ENCODE measurements at places on chromosomes 1 and 21.

GRCh38 chr1:234869182-234870019 is 259.2 kb downstream of the TOMM20 start:
- no peak for DNase-seq

GRCh38 chr1:18794051-18794450 is 65.4 kb downstream of the TAS1R2 start:
- no peak for DNase-seq

GRCh38 chr21:42343963-42344510 is 6.8 kb downstream of the TFF2 start:
- no peak for DNase-seq

DNA sequence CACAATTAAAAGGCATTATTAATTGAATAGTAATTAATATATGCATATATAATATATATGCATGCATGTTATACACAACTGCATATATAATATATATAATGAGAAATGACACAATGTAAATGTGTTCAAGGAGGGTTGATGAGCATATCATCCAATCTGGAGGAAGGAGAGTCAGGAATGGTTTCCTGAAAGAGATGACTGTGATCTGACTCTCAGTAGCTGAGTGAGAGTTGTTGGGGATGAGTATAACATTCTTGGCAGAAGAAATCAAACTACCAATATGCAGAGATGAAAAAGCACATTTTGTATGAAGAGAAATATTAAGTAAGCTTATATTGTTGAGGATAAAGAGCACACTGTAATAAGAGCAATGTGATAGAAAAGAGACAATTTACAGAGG is 37.3 kb downstream of the F13B start:
- no peak for DNase-seq

DNA sequence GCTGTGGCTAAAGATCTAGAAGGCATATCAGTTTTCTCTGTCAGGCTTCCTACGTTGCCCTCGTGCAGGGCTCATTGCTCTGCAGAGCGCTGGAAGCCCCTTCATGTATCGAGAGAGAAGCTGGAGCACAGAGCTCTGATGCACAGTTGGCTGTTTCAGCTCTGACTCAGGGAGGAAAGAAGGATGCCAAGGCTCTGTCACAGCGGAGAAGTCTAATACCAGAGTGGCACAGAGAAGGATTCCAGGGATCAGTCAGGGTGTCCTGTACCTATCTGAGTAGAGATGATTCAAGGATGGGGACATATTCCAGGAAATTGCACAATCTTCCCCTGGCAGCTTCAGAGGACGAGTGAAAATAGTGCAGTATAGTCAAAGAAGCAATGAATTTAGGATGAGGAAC is 179.2 kb upstream of the FMN2 start:
- DNase-seq: no peak

Measured in AG09309 (cell line).